ENCODE measurements at places on chromosomes 4 and X.

- DNase-seq, result no peak
These were observed 97.8 kb downstream of the ZNF674 start for GRCh38 chrX:46447384-46447783.

GRCh38 chrX:154739952-154740465 is 10.9 kb downstream of the GAB3 start:
- no peak for DNase-seq

- no peak for DNase-seq
These were observed 197.1 kb upstream of the GIMD1 start for GRCh38 chr4:106565727-106566126.

- no peak for DNase-seq
These were observed 425.0 kb downstream of the MID1IP1 start for GRCh38 chrX:39226251-39226650.

DNA sequence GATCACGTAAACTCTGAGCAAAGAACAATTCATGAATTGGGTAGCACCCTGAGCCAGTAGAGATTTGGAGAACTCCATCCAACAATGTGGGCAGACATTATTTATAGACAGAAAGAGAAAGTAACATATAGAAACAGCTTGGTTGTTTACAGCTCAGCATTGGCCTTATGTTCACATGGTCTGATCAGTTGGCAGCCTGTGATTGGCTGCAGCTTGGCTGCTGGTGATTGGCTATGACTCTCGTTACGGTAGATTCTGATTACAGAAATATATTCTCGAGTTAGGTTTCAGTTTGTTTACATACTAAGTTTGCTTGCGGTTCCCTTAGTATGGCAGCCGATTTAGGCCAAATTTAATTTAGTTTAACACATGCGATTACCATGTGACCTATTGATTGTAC is 663.4 kb downstream of the RAPGEF2 start:
- no peak for DNase-seq

GRCh38 chr4:140764785-140765392 is 8.7 kb upstream of the TBC1D9 start:
- DNase-seq, result no peak
